ENCODE measurements at places on chromosomes 3 and 15.

- DNase-seq = no peak
Observed at GRCh38 chr15:87881026-87881425, 375.5 kb downstream of the NTRK3 start.

DNA sequence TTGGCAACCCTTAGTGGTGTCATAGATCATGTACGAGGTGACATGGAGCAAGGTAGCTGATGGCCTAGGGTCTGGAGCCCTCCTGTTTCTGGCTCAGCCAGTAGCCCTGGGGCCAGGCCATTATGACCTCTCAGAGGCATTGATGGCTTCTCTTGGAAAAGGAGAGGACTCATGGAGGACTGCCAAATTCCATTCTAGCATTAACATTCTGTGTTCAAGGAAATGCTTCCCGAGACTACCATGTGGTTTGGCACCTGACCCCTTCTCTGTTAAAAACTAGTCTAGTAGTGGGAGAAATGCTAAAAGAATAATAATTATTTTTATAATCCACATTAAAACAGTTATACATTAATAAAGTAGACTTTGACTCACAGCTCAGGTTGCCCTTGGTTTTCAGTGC, 40.2 kb upstream of the ADAMTSL3 start:
- DNase-seq = no peak

GRCh38 chr15:24008476-24008875, 321.4 kb upstream of the NDN start:
- no peak for DNase-seq

DNA sequence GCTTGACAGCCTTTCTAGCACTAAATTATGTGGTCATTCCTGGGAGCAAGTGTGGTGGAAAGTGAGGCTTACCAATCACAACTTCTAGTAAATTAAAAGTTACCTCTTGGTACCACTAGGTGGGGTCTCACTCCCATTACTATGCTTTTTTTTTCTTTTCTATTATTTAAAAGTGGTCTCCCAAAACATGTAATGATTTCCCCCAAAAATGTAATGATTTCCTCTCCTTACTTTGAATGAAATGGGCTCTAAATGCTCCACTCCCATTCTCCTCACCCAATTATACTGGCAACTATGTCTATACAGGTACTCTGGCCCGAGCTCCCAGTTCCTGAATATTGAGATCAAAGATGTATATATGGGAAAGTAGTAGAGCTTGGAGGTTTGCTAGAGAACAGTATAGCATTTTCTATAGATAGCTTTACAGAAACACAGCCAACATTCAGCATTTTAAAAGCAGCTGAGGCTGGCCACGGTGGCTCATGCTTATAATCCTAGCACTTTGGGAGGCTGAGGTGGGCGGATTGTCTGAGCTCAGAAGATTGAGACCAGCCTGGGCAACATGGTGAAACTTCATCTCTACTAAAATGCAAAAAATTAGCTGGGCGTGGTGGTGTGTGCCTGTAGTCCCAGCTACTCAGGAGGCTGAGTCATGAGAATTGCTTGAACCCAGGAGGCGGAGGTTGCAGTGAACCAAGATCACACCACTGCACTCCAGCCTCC, 70.9 kb downstream of the DCUN1D1 start:
- DNase-seq = no peak

GRCh38 chr3:150902988-150903387, 2.3 kb downstream of the MINDY4B start:
- no peak for DNase-seq

GRCh38 chr15:28060005-28060404, 39.1 kb downstream of the OCA2 start:
- no peak for DNase-seq

GRCh38 chr15:57565311-57565710, 26.4 kb upstream of the MYZAP start:
- no peak for DNase-seq

DNA sequence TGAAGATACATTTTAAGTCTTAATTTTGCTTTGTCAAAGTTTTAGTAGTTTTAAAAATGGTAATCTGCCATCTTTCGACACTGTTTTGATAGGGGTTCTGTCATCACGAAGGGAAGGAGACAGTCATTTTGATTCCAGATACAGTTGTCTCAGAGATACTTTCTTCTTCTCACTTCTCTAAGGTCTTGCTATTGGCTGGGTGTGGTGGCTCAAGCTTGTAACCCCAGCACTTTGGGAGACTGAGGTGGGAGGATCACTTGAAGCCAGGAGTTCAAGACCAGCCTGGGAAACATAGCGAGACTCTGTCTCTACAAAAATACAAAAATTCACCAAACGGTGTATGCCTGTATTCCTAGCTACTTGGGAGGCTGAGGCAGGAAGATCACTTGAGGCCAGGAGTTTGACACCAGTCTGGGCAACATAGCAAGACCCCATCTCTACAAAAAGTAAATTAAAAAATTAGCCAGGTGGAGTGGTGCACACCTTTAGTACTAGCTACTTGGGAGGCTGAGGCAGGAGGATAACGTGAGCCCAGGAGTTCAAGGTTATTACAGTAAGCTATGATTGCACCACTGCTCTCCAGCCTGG, 3.3 kb downstream of the RAB8B start:
- no peak for DNase-seq

- no peak for DNase-seq
Observed at GRCh38 chr3:182816181-182816580, 22.9 kb downstream of the ATP11B start.

- DNase-seq = no peak
Observed at GRCh38 chr3:45792036-45792435, 4.3 kb downstream of the SLC6A20 start.

GRCh38 chr15:77004189-77004588, 9.3 kb downstream of the PSTPIP1 start:
- DNase-seq = no peak

DNA sequence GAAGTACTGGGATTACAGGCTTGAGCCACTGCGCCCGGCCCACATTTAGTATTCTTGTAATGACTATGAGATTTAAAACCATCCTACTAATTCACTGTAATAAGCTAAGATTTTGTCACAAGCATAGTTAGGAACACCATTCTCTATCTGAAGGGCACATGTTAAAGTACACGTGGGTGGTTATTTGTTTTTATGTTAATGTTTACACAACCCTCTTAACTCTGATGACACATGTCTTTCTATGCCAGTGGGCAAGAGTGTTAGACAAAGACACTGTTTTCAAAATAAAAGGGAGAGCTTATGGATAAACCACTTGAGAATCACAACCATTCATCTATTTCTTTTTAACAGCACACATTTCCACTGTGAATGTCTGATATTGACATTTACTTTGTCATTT, 537.6 kb upstream of the IL12A start:
- DNase-seq = no peak

- no peak for DNase-seq
Observed at GRCh38 chr3:125679258-125679657, 84.0 kb upstream of the OSBPL11 start.

GRCh38 chr15:62402687-62403086, 237.6 kb upstream of the C2CD4B start:
- DNase-seq = no peak

DNA sequence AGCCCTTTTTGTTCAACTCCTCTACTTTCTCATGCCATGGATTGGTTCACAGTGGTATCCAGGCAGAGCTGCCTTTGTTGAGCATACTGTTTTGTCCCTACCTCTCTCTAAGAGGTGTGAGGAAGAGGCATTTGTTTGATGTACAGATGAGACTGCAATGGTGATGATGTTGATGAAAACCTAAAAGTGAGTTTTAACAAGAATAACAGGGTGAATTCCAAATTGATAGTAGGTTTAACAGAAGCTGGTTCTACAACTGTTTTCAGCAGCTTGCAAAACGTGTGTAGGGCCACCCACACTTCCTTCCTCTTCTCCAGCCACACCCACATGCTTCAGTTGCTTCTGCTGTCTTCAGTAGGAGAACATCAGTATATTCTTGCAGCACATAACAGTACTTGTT, 10.2 kb downstream of the SNRK start:
- DNase-seq = no peak

GRCh38 chr15:50241684-50242450, 23.7 kb downstream of the HDC start:
- DNase-seq = no peak

GRCh38 chr3:180690061-180690460, 10.8 kb upstream of the CCDC39 start:
- DNase-seq = no peak

DNA sequence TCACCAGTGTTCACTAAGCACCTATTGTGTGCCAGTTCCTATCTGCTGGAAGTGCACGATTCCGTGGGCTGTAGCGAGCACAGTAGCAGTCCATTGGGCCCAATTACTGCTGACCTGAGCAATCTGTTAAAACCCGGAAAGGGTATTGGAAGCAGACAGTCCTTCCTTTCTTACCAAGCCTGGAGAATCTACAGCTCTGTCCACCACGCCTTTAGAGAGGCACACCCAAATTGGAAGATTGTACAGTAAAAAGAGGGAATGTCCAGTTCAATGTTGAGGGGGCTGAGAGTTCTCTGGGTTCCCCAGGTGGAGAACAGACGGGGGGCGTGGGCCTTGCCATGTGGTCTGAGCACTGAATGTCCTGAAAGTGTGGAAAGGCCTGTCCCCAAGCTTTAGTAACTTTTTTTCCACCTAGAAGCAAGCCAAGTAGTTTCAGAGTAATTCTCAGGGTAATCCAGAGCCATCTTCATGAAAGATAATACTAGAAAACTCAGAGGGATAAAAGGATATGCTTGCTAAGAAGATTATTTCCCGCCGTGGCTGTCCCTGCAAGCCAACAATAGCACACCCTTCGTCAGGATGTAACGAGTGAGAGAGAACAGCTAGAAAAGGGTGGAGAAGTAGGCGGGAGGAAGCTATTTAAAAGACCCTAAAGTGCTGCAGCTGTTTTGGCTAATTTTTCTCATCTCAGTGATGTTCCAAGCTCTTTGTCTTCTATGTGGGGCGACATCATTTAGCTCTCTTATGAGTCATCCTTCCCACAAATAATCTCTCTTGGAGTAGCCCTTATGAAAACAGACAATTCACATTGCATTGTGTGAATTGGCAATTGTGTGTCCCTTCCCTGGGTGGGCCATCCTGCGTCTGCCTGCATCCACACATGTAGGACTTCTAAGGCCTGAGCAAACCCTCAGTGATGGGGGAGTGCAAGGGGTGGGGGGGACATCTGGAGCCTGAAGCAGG, 181.0 kb downstream of the ATG7 start:
- DNase-seq = no peak

DNA sequence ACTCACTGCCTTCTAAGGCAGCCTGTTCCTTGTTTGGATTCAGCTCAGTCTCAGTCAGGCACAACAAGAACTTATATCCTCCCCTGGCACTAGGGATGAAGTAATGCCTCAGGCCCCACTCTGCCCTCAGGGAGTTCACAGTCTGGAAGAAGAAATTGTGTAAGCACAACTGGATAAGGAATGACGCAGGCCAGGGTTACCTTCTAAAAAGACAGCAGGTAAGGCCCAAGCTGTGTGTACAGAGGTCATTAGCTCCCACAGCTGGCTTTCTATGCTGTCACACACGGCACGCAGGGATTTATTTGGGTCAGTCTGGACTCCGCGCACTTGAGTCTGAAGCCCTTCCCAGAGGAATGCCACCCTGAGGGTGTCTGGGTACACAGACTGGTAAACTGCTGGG, 82.9 kb downstream of the IQSEC1 start:
- DNase-seq = no peak

- no peak for DNase-seq
Observed at GRCh38 chr15:37789881-37790280, 144.6 kb upstream of the TMCO5A start.

GRCh38 chr3:144270100-144270499, 298.5 kb downstream of the DIPK2A start:
- DNase-seq = no peak

- DNase-seq = no peak
Observed at GRCh38 chr3:108098003-108098370, 7.2 kb upstream of the CD47 start.

DNA sequence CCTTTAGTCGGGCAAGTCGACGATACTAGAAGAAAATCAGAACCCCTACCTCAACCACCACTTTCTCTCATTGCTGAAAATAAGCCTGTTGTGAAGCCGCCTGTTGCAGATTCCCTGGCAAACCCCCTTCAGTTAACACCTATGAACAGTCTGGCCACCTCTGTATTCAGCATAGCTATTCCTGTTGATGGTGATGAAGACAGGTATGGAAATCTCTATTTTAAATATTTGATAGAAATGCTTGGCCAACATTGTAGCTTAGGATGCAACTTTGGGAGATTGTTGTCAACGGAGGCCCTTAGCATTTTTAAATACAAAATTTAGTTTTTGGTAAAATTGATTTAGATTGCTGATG, 3.0 kb downstream of the TSC22D2 start:
- no peak for DNase-seq

- no peak for DNase-seq
Observed at GRCh38 chr3:135922903-135923250, 42.7 kb upstream of the PPP2R3A start.

GRCh38 chr3:11662392-11662990, 18.8 kb upstream of the VGLL4 start:
- DNase-seq = no peak

DNA sequence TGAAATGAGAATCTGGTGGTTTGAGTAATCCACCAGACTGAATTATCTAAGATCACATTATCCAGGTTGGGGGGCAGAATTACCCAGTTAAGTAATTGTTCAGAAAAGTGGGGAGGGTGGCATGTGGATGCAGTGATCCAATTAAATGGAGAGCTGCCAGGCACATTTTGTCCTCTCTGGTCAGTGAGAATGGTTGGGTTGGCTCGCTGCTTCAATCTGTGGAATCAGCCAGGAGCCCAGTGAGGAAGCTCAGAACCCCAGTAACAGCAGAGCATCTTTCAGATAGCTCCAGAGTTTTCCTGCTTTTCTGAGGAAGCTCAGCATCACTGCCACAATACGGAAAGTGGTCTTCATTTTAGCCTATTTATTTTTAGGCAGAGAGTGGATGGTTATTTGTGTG, 6.4 kb upstream of the EXOG start:
- no peak for DNase-seq

DNA sequence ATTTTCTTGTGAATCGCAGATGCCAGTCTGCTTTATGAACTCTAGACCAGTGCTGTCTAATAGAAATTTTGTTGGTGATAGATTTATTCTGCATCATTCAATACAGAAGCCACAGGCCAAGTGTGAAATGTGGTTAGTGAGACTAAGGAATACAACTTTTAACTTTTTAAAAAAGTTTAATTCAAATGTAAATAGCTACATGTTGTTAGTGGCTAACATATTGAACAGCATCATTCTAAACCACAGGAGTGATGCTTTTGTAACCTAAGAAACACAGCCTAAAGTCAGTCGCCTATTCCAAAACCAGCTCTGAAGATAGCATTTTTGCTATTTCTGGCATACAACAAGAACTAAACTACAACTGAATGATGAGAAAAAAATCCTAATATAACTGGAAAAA, 164.8 kb upstream of the CBLB start:
- no peak for DNase-seq

DNA sequence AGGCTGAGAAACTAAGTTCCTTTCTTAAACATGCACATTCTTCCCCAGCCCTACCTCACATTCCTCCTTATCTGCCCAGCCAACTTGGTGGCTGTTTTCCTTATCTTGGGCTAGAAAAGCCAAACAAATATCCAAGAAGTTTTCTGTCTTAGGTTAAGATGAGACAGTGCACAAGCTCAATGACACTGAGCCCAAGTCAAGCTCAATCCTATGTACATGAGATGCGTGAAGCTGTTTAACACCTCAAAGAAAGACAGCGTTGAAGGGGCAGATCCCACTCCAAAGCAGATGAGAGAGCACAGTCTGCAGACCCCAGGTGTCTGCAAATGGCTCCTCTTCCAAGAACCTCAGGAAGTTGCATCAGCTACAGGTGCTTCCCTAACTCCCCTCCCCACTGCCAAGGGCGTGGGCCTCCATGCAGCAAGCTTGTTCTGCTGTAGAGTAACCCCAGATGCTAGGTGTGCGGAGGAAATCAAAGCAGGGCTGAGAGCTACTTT, 16.6 kb downstream of the LRRC2 start:
- no peak for DNase-seq
